ENCODE measurements at places on chromosomes 16 and 17. TPM values are rescaled to one million over a fixed set of nuclear protein-coding genes. Genes with fewer than 3 reads are reported as not detected.

GRCh38 chr16:81552743-81553079 lies 108.1 kb downstream of the CMIP start:
- H3K27ac ChIP-seq = peak overlapping the region; percentile 47
- H3K36me3 ChIP-seq = no peaks in the 10 kb centered on the region
- H3K4me3 ChIP-seq = no peak overlapping the region
- peaks cover 30% of the 10 kb centered on the region for H3K4me1 ChIP-seq

DNA sequence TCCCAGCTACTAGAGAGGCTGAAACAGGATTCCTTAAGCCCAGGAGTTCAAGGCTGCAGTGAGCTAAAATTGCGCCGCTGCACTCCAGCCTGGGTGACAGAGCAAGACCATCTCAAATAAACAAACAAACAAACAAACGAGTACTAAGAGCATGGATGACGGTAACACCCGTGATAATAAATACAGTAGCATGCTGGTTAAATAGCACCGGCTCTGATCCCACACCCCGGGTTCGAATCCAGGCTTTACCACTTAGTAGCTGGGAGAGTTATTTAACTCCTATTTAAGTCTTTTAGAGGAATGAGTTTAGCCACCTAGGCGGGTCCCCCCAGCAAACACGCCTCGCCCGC lies 301 bp upstream of the METTL22 start:
- no peak for DNase-seq
- no peak overlapping the region for H3K27ac ChIP-seq
- H3K36me3 ChIP-seq = peaks cover 10% of the 10 kb centered on the region
- peaks cover 24% of the 10 kb centered on the region for H3K27me3 ChIP-seq
- peaks cover 12% of the 10 kb centered on the region for H3K4me1 ChIP-seq
- H3K4me3 ChIP-seq = peak overlapping the region; percentile 97

- peaks cover 8% of the 10 kb centered on the region for H3K36me3 ChIP-seq
- H3K4me1 ChIP-seq = peaks cover 10% of the 10 kb centered on the region
- no peak overlapping the region for H3K4me3 ChIP-seq
- no peak for DNase-seq
Observed at GRCh38 chr16:31087971-31088370, 772 bp downstream of the PRSS53 start.

DNA sequence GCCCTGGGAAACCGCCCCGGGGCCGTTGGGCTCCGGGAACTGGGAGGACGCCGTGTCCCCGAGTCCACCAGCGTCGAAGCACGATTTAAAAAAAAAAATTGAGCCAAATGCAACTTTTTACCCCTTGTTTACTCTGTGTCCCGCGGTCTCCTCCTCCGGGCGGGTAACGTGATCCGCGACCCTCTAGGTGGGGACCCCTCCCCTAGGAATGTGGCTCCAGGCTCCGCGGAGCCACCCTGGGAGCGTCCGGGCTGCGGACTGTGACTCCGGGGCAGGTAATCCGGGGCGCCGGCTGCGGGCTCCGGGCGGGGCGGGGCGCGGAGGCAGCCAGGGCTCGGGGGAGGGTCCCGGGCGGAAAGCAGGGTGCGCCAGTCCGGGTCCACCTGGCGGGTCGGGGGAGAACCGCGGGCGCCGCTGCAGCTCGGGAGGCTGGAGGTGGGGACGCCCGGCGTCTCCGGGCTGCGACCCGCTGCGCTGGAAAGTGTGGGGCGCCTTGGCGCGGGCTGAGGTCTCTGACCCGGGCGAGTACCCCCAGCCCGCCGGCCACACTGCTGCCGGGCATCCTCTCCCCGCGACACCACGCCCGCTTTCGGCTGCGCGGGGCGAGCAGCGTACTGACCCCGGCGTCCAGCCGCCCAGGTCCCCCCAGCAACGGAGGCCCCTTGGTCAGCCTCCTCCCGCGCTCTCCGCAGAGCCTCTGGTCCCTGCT lies 852 bp upstream of the HELZ start:
- peak overlapping the region; percentile 73 for H3K27ac ChIP-seq
- DNase-seq = peak; percentile 85
- H3K36me3 ChIP-seq = no peaks in the 10 kb centered on the region
- H3K4me3 ChIP-seq = peak overlapping the region; percentile 78
- H3K4me1 ChIP-seq = peaks cover 38% of the 10 kb centered on the region
- H3K27me3 ChIP-seq = no peaks in the 10 kb centered on the region

DNA sequence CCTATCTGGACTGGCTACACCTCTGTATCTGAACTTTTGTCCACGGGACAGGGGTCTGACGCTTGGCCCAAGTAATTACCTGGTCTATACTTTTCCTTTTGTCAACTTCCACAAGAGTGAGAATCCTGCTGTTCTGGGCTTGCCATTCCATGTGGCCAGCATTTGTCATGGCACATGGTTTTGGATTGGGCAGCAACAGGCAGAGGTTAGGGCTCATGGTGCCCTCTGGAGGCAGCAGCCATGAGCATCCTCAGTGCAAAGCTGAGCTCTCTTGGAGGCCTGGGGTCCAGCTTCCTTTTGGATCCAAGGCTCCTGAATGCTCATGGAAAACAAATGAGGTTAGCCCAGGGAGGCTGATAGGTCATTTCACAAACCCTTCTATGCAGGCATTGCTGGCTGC lies 7.5 kb upstream of the EDC4 start:
- peaks cover 26% of the 10 kb centered on the region for H3K4me1 ChIP-seq
- H3K27me3 ChIP-seq = no peaks in the 10 kb centered on the region
- no peak overlapping the region for H3K27ac ChIP-seq
- H3K36me3 ChIP-seq = peaks cover 20% of the 10 kb centered on the region

DNA sequence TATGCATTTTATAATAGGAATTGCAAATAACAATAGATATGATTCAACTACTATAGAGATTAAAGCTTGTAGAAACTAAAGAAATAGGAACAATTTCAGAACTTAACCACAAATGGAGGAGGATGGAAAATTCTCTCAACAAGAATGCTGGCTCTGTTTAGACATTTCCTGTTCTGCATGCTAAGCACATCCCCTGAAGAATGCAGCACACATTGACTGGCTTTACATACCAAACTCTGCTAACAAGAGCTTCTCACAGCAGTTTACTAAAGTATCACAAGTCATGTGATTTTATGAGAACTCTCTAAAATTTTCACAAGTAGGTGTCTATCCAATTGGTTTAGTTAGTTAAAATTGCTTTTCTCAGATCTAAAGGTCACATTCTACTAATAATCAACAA lies 85.2 kb downstream of the SPAG9 start:
- peaks cover 19% of the 10 kb centered on the region for H3K36me3 ChIP-seq
- H3K27me3 ChIP-seq = no peaks in the 10 kb centered on the region
- H3K27ac ChIP-seq = peak overlapping the region; percentile 93

DNA sequence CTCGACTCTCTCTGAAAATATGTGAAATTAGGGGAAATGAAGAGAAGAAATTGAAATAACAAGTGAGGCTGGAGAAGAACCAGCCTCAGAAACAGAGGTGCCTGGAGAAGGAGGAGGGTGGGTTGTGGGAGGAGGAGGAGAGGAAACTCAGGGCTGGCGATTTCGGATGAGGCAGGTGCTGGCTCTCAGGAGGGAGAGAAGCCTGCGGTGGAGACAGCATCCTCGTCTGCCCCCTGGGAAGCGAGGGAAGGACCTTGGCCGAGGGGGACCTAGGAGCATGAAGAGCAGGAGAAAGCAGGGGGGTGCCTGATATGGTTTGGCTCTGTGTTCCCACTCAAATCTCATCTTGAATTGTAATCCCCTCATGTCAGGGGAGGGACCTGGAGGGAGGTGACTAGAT lies 264.7 kb upstream of the TNRC6C start:
- peaks cover 2% of the 10 kb centered on the region for H3K4me1 ChIP-seq
- H3K4me3 ChIP-seq = no peak overlapping the region
- peaks cover 84% of the 10 kb centered on the region for H3K27me3 ChIP-seq
- peak; percentile 66 for DNase-seq
- H3K27ac ChIP-seq = no peak overlapping the region

GRCh38 chr17:64154313-64154695 lies 24.4 kb upstream of the ERN1 start:
- peak overlapping the region; percentile 72 for H3K27ac ChIP-seq
- peaks cover 52% of the 10 kb centered on the region for H3K4me1 ChIP-seq
- no peak overlapping the region for H3K4me3 ChIP-seq

DNA sequence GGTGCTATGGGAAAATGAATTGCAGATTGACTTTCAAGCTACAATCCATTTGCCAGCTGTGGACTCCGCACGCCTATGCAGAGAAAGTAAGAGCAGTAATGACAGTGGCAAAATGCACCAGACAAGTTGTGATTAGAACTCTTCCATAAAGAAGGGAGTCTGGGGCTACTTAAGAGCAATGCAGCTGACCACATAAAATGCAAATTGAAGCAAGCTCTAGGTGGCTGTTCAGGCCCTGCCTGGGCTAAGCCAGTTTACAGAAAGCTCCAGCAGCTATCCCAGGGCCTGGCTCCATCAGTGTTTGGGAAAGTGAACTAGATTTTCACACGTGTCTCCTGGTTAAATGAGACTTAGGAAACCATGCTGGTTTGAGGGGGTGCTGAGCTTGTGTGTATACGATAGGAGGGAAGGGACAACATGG lies 2.2 kb upstream of the MAP2K6 start:
- no peak overlapping the region for H3K4me3 ChIP-seq
- no peaks in the 10 kb centered on the region for H3K36me3 ChIP-seq
- no peak for DNase-seq
- H3K4me1 ChIP-seq = no peaks in the 10 kb centered on the region
- H3K27me3 ChIP-seq = no peaks in the 10 kb centered on the region

- H3K4me3 ChIP-seq = no peak overlapping the region
- H3K27ac ChIP-seq = no peak overlapping the region
- DNase-seq = no peak
- no peaks in the 10 kb centered on the region for H3K36me3 ChIP-seq
- no peaks in the 10 kb centered on the region for H3K4me1 ChIP-seq
Observed at GRCh38 chr17:70377654-70378053, 208.3 kb downstream of the KCNJ2 start.

DNA sequence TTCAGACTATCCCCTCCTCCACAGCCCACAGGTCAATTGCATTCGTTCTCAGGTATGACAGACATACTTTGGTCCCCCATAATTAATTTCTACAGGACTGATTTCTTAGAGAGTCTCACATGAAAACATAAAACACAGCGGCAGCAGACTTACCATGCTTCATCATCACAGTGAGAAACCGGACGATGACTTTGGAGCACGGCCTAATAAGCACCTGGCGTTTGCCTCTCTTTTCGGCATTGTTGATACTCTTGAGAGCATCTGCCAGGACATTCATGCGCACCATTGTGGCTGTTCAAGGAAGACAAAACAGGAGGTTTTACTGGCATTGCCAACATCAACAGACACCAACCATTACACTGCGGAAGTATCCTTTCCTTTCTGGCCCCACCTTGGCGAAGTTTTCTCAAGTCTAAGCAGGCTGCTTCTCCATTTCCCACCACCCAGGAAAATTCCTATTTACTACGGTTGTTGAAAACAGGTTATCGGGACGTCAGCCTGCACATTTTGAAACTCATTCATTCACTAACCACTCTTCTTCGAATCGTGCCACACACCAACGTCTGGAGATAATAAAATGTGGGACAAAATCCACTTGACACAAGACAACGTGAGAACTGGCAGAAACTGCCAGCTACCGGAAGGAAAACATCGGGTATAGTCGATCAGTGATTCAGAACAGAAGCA lies 1.2 kb downstream of the RPS15A start:
- no peaks in the 10 kb centered on the region for H3K27me3 ChIP-seq
- peaks cover 49% of the 10 kb centered on the region for H3K4me1 ChIP-seq
- no peak for DNase-seq
- H3K4me3 ChIP-seq = peak overlapping the region; percentile 97

The TOM1L2 gene
- 69.7 TPM for total RNA-seq

The ACAP1 gene
- total RNA-seq = 4.2 TPM
